Stimulated activated CD4-positive, alpha-beta T cell treated with anti-CD3 and anti-CD28 coated beads, Interleukin-1b, Interleukin-23, amount 100 ng/mL, for 1 hour (primary cell): ENCODE measurements at places on chromosomes 3 and 15.

DNA sequence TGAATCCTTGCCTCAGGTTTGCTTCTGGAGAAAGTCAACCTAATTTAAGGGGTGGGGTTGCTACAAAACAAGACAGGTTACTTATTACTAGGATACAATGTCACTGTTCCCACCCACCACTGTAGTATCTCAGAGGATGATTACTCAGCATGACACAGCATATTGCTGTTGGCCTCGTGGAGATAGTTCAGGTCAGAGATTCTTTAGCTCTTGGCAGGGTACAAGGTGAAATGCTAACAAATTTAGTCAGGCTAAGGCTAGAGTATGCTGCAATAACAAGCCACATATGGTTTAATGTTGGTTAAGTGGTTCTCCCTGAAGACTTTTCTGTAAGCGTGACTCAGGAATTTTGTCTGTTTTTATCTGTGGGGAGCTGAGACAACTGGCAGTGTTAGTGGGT lies 161.8 kb downstream of the EDEM1 start:
- no peak for DNase-seq

GRCh38 chr15:34341381-34342212 lies 1.3 kb downstream of the NOP10 start:
- no peak for DNase-seq

DNA sequence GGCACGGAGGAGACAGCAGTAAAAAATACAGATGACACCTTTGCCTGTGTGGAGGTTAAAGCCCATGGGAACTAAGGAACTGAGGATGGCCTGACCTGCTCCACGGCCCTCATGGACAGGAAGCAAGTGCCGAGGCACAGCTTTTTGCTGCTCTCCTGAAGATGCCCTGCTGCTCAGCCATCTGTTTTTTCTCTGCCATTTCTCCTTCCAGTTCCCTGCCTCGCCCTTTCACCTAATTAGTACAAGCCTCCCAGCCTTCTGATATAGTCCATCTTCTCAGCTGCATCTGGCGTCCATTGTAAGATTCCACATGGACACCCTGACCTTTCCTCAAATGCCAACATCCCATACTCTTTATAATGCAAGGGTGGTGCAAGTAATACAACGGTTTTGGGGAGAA lies 11.8 kb upstream of the CXCR6 start:
- DNase-seq = no peak

GRCh38 chr3:157394411-157394810 lies 42.2 kb upstream of the PTX3 start:
- DNase-seq = no peak

- DNase-seq = no peak
Observed at GRCh38 chr15:64151727-64152506, at the start of gene SNX22. Gene SNX22, plus strand, starts transcription at chr15:64151731. Its CDS starts 45 bp downstream, at chr15:64151776.

GRCh38 chr15:38002883-38003477 lies 68.5 kb downstream of the TMCO5A start:
- DNase-seq = no peak

- DNase-seq = no peak
Observed at GRCh38 chr3:64872345-64872744, 184.5 kb upstream of the ADAMTS9 start.
